ENCODE measurements at places on chromosomes 7 and 10. TPM values are rescaled to one million over a fixed set of nuclear protein-coding genes. Genes with fewer than 3 reads are reported as not detected.

The SPAM1 gene
- not detected for total RNA-seq

The C7orf33 gene
- total RNA-seq, result not detected

The AKR1C3 gene
- total RNA-seq, result 163 TPM

The AKR1B15 gene
- not detected for total RNA-seq

The TMEM236 gene
- total RNA-seq, result 0.06 TPM

The SPDYE8 gene
- total RNA-seq, result not detected

The ADCY1 gene
- 0.12 TPM for total RNA-seq

The TLX1 gene
- not detected for total RNA-seq

The MUC3A gene
- total RNA-seq, result not detected

The UTF1 gene
- total RNA-seq, result not detected

The LRRD1 gene
- 0.12 TPM for total RNA-seq

The FRMD4A gene
- 58.9 TPM for total RNA-seq

The TRPV5 gene
- total RNA-seq, result not detected

The NUDT5 gene
- 46.2 TPM for total RNA-seq

The MCM10 gene
- total RNA-seq, result 5.2 TPM

The ELN gene
- total RNA-seq, result 55.2 TPM

The SOSTDC1 gene
- total RNA-seq, result not detected

The PNLIPRP3 gene
- not detected for total RNA-seq

The ACSL5 gene
- 0.92 TPM for total RNA-seq

The ST8SIA6 gene
- not detected for total RNA-seq

The FLNC gene
- 110 TPM for total RNA-seq

The GSTO2 gene
- 3.4 TPM for total RNA-seq

The SSC4D gene
- total RNA-seq, result 0.56 TPM

The ASZ1 gene
- not detected for total RNA-seq

The AQP1 gene
- total RNA-seq, result 127 TPM

The ELOVL3 gene
- 0.26 TPM for total RNA-seq

The HTRA1 gene
- total RNA-seq, result 235 TPM

The TMEM140 gene
- 18.8 TPM for total RNA-seq

The BHLHA15 gene
- total RNA-seq, result 0.13 TPM

The ITIH5 gene
- 0.19 TPM for total RNA-seq

The KRIT1 gene
- 52.5 TPM for total RNA-seq

The EIF4H gene
- 314 TPM for total RNA-seq

All from aortic smooth muscle cell (primary cell).